Ovary (tissue), 10 donors: ENCODE measurements at places on chromosomes 7 and 10.

GRCh38 chr7:109545686-109546085 is 976.0 kb downstream of the DNAJB9 start:
- no peak for DNase-seq

- DNase-seq: peak; percentile 64
Observed at GRCh38 chr7:151409667-151410404, at the start of gene WDR86. WDR86 (minus strand) TSS chr7:151410038; CDS start chr7:151409589, 449 bp downstream.

DNA sequence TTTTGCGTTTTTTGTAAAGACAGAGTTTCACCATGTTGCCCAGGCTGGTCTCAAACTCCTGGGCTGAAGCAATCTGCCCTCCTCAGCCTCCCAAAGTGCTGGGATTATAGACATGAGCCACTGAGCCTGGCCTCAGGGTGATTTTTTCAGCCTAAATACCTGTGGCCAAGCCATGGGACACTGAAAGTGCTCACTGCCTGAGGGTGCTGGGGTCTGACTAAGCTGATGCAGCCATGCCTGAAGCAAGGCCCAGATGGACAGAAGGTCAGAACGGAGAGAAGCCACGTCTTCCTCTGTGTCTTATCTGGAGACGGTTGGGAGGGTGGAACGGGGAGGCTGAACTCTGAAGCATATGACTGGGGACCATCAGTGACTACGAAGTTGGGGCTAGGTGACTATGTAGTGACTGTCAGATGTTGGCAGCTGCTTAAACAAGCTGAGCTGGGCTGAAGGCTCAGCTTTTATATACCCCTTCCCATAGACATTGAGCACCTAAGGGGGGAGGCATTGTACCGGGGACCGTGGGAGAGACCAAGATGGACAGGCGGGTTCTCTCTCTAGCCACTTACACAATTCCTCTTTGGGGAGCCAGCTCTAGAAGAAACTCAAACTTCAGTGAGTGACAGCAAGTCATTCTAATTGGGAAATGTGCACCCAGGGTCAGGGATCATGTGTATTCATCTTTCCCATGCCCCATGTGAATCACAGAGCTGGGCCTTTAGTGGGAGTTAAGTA is 73.3 kb upstream of the HABP2 start:
- DNase-seq: no peak

DNA sequence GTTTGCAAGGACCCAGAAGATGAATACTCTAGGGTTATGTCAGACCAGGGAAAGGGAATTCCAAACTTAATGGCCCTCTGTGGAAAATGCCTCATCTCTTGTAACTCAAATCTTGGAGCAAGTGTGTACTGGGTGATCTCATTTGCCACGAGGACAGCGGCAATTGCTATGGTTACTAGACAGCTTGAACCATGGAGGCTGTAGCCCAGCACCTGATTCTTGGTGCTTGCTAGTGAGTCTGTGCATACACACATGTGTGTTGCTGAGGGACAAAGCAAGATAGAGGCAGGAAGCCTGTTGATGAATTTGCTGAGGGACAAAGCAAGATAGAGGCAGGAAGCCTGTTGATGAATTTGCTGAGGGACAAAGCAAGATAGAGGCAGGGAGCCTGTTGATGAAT is 58.6 kb upstream of the FEZF1 start:
- no peak for DNase-seq

DNA sequence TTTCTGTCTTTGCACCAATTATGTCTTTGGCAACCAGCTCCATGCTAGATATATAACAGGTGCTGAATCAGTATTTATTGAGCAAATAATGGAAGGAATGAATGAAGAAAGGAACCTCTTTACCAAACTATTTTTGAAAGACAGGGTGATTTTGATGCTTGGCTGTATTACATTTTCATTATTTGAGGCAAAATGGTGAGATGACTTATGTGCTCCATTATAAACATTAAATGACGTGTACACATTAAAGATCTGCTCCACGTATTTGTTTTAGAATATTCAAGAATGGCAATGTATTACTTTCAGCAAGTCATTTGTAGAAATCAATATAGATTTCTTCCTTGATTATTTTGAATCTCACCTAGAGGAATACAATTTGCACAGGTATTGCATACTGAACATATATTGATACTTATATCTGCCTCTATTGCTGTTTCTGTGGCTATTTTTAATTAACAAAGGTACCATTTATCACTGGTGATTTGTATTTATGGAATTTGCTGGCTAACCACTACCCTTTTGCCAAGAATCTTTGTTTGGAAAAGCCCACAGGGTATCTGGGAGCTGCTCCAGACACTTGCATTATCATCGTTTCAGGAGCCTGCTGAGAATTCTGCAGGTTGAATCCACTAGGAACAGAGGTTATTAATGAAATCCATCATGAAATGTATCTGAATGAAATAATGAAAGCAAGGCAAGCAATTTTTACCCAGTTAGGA is 92.2 kb downstream of the SEMA3C start:
- DNase-seq: no peak

DNA sequence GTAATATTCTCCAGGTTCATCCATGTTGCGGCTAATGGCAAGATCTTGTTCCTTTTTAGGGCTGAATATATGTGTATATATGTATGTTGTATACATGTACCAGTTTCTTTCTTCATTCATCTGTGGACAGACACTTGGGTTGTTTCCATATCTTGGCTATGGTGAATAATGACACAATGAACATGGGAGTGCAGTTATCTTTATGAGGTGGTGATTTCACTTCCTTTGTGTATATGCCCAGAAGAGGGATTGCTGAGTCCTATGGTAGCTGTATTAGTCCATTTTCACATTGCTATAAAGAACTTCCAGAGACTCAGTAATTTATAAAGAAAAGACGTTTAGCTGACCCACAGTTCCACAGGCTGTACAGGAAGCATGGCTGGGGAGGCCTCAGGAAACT is 17.1 kb upstream of the TSPAN15 start:
- no peak for DNase-seq

GRCh38 chr10:114432566-114433093 is 28.3 kb upstream of the AFAP1L2 start:
- no peak for DNase-seq

DNA sequence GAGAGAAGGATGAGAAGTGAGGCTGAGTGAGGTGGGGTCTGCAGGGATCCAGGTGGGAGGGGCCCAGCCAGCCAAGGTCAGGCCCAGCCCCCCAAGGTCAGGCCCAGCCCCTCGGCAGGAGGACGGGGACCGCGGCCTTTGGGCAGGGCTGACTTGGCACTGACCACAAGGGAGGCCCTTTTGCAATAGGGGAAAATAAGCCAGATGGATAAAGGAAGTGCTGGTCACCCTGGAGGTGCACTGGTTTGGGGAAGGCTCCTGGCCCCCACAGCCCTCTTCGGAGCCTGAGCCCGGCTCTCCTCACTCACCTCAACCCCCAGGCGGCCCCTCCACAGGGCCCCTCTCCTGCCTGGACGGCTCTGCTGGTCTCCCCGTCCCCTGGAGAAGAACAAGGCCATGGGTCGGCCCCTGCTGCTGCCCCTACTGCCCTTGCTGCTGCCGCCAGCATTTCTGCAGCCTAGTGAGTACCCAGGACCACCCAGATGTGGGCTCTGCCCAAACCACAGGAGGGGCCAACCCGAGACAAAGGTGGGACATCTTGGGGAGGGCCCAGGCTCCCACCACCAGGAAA is at the start of gene PILRA:
PILRA (plus strand) TSS at position 227 of the 571 bp plus-strand sequence; CDS start at position 397, 170 bp downstream.
- no peak for DNase-seq

- DNase-seq: no peak
Observed at GRCh38 chr10:96984541-96985131, 152.5 kb downstream of the LCOR start.

- peak; percentile 28 for DNase-seq
Observed at GRCh38 chr10:127195571-127196281, 665 bp downstream of the INSYN2A start.
